ENCODE measurements at places on chromosomes 5 and 9. TPM values are rescaled to one million over a fixed set of nuclear protein-coding genes. Genes with fewer than 3 reads are reported as not detected.
A peak's percentile ranks its signal among the peaks of the same experiment; 100 is the strongest.

PCSK1 gene
- total RNA-seq: not detected

P4HA2 gene
- total RNA-seq: 85.5 TPM

DMRTA1 gene
- total RNA-seq: 1.4 TPM

HSPB3 gene
- total RNA-seq: 25.8 TPM

PRDM9 gene
- 0.02 TPM for total RNA-seq

LCN1 gene
- total RNA-seq: not detected

DNA sequence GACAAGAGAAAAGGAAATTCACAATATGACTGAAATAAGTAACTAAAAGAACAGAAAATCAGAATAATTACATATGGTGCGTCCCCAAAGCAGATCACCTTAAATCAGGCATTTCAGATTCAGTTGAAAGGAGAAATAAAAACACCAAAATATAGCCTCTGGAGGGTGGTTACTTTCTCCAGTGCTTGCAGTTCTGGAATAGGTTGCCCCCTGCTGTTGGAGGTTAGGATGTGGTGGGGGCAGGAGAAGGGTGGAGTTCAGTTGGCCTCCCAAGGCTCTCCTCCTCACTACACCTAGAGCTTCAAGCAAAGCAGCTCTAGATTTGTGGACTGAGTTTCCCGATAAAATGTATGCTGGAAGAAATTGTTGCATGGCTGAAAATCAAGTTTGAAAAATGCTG lies 338.2 kb upstream of the TLE4 start:
- DNase-seq: peak; percentile 45

GRCh38 chr5:154221371-154221896 lies 30.9 kb downstream of the GALNT10 start:
- DNase-seq: peak; percentile 93

DNA sequence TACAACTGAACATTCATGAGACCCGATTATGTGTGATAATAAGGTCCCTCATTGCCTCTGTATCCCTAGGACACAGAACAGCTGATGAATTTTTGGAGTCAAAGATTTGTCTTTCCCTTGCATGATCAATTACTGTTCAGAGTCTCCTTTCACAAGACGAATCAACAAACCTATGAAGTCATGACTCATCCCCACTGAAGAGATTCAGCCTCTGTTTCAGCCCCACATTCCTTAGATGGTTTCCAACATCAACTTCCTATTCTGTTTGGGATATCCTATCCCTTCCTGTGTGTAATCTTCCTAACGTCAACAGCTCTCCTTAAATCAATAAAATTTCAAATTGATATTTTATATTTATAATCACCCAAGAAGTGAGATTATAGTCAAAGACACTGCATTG lies 199.0 kb downstream of the DNAH5 start:
- no peak for DNase-seq

DNA sequence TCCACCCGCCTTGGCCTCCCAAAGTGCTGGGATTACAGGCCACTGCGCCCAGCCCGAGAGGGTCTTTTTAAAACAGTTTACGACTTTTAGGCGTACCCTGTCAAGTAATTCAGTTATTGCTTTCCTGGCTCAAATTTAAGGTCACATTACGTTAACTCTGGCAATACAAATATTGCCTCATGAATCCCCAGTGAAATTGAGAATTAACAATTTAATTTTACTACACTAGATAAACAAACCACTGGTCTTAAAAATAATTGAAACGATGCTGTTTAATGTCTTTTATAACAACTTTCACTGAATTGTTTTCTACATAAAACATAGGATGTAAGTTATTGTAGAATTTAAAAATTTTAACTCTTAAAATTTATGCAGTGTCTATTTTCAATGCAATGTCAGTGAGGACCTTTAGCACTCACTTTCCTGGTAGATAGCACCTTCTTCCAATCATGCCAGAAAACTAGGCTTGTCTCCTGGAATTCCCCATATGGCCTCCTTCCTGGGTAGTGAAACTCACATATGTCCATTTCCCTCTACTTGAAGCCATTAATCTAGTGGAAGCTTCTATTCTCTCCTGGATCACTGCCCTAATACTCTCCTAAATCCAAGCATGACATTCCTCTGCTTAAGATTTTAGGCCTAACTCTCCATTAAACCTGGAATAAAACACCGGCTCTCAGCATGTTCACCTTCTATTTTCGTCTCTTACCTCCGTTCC lies 13.5 kb downstream of the BASP1 start:
- no peak for DNase-seq

GRCh38 chr5:31193591-31194467 lies at the start of gene CDH6:
CDH6 (plus strand) TSS chr5:31193686; CDS start chr5:31267474, 73,788 bp downstream.
- peak; percentile 84 for DNase-seq

ELL2 gene
- 15.2 TPM for total RNA-seq

DNA sequence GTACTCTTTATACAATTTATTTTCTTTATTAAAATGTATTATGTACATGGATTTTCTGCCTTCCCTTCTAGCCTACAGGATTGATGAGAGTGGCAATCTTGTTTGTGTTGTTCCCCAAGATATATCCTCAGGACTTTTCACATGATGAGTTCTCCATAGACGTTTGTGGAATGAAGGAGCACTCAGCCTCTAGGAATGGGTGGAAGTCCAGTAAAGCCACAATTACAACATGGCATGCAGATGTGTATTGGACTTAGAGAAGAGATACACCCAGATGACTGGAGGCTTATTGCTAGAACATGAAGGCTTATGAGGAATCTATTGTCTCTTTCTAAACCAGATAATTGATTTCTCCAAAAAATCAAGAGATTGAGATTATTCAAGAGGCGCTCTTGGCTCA lies 8.2 kb upstream of the DOCK2 start:
- no peak for DNase-seq

DNA sequence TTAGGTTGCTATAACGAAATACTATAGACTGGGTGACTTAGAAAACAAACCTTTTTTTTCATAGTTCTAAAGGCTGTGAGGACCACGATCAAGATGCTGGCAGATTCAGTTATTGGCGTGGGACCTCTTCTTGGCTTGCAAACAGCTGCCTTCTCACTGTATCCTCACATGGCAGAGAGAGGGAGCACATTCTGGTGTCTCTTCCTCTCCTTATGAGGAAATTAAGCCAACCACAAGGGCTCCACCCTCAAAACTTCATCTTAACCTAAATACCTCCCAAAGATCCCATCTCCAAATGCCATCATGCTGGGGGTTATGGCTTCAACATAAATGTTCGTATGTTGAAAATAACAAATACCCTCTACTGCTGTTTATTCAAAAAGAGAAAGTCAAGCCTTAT lies 197.1 kb downstream of the CEMIP2 start:
- DNase-seq: no peak

DNA sequence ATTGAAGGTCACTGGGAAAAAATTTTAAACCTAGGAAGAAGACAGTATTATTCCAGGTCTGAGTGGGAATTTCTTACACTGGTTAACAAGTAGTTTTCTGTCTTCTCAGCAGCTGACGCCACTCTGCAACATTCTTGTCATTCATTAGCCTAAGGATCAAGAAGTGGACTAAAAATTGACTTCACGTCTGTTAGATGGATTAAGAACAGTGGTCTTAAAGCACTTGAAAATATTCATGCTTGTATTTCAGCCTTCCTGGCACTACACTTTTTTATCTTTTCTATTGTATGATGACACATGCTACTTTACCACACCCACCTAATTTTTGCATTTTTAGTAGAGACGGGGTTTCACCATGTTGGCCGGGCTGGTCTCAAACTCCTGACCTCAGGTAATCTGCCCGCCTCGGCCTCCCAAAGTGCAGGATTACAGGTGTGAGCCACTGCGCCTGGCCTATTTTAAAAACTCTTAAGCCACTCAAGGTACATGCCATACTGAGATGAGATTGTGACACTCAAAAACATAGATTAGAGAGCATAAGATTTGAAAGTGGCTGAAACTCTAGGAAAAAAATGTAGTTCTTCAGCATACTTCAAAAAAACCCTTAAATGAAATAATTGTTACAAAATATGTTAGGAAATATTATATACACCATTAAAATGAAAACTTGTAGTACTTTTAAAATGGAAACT lies 8.4 kb downstream of the MATR3 start:
- no peak for DNase-seq

- no peak for DNase-seq
These were observed 158.9 kb downstream of the CEMIP2 start for GRCh38 chr9:71609448-71609830.

DNA sequence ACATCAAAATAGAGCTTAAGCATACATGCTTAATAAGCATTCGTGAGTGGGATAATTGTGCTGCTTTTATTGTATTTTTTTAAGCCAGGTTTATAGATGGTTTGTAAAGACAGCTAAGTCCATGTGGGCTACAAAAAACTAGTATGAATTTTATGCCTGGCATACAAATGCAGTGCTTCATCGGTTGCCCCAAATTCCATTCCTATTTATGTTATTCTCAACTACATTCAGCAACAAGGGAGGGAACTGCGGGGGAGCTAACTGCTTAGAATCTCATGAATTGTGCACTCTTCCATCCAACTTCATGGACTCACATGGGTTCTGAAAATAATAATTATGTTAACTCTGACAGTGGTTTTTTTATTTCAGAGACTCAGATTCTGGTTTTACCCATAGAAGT lies 199.2 kb downstream of the FAM170A start:
- DNase-seq: no peak

MVB12B gene
- total RNA-seq: 1.4 TPM

DNA sequence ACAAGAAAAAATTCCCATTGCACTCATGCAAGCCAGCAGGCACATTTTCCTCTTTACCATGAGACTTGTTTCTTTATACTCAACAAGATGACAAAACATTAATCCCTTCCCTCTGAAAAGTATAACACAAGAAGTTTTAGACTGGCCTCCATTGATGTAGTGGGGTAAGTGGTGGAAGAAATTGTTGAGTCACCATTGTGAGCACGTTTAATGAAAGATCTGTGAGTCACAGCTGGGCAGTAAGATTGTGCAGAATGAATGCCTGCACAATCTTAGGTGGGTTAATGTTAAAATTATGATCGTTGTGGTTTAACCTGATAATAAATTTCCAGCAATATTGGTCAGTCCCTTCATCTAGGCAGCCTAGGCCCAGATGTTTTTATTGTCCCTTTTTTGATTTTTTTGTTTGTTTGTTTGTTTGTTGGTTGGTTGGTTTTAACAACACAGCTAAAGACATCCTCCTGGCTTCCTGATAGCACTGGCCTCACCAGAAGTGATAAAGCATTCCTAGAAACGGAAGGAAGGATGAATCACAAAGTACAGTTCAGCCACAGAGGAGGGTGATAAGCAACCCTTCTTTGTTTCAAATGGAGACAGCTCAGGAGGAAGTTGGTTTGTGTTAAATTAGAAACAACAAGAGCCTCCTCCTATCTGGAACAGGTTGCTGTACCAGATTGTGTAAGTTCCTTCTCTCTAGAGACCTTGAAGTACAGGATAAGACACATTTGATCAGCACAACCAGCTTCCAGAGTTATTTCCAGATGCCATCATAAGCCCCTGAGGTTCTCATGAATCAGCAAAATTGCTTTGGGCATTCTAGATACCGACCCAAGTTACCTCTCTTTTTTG lies 40.3 kb downstream of the SLC24A2 start:
- DNase-seq: peak; percentile 11

- DNase-seq: no peak
These were observed 36.7 kb upstream of the ORM1 start for GRCh38 chr9:114286146-114286679.

- no peak for DNase-seq
These were observed 17.4 kb upstream of the PTCH1 start for GRCh38 chr9:95533996-95534680.

DNA sequence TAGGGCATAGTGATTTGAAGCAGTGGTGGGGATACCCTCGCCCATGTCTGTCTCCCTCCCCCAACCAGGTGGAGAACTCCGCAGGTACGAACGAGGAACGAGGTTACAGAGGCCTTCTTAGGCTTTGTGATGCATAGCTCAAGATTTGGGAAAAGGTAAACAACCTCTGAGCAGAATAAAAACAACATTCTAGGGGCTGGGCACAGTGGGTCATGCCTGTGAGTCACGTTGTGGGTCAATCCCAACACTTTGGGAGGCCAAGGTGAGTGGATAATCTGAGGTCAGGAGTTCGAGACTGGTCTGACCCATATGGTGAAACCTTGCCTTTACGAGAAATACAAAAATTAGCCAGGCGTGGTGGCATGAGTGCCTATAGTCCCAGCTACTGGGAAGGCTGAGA lies 3.6 kb upstream of the LCP2 start:
- no peak for DNase-seq
